Urinary bladder (tissue), 4 donors: ENCODE measurements at places on chromosomes 3 and 15. TPM values are rescaled to one million over a fixed set of nuclear protein-coding genes. Genes with fewer than 3 reads are reported as not detected.

GMNC gene
- 0.26 TPM for total RNA-seq

GRCh38 chr15:97521381-97522285 lies 438.9 kb upstream of the ARRDC4 start:
- no peak for DNase-seq

DNA sequence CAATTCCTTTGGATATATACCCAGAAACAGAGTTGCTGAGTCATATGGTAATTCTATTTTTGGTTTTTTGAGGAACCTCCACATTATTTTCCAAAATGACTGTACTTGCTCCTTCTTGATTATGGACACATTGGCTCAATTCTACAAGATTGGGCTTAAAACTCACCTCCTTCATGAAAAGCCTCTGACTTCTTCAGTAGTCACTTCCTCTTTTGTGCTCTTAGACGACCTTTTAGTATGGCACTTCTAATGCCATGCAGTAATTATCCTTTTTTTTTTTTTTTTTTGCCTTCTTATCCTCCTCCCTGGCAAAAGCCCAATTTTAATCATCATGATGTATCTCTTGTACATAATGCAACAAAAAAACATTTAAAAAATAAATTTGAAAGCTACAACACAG lies 33.0 kb upstream of the ABHD17C start:
- no peak for DNase-seq

GRCh38 chr3:150936693-150937092 lies 31.5 kb upstream of the MINDY4B start:
- no peak for DNase-seq

PAK6 gene
- total RNA-seq: 2.0 TPM

C3orf49 gene
- not detected for total RNA-seq

- no peak for DNase-seq
Observed at GRCh38 chr15:66378814-66379430, 7.8 kb upstream of the MAP2K1 start.

GRCh38 chr3:43180027-43180426 lies 74.1 kb upstream of the POMGNT2 start:
- DNase-seq: no peak

DNA sequence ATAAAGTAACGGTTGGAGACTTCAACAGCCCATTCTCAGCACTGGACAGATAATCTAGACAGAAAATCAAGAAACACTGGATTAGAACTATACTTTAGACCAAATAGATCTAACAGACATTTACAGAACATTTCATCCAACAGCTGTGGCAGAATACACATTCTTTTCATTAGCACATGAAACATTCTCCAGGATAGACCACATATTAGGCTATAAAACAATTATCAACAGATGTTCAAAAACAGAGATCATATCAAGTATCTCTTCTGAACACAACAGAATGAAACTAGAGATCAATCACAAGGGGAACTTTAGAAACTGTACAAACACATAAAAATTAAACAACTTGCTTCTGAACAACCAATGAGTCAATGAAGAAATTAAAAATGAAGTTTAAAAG lies 133.3 kb downstream of the ADAM10 start:
- no peak for DNase-seq

LMOD3 gene
- total RNA-seq: 3.0 TPM

DNA sequence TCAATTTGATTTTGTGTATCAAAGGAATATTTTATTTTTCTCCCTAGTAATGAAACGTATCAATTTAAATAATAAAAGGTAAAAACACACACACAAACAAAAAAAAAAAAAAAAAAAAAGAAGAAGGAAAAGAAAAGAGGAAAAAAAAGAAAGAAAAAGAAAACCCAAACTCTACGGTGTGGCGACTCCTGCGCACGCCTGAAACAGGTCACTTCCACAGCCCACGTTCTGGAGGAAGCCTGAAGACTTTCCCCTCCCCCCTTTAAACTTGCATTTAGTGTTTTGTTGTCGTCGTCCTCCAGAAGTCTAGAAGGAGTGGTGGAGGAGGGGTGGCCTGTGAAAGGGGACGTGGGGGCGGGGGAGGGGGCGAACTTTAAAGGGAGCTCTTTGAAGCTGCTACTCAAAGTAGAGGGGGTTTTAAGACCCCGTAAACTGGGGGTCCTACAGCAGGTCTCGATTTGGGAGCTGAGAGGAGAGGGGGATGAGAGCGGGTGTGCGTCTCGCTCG lies 2.3 kb upstream of the TLE3 start:
- DNase-seq: no peak

ISG20 gene
- total RNA-seq: 1.7 TPM

- no peak for DNase-seq
Observed at GRCh38 chr3:197209366-197210260, 88.8 kb downstream of the DLG1 start.

DNA sequence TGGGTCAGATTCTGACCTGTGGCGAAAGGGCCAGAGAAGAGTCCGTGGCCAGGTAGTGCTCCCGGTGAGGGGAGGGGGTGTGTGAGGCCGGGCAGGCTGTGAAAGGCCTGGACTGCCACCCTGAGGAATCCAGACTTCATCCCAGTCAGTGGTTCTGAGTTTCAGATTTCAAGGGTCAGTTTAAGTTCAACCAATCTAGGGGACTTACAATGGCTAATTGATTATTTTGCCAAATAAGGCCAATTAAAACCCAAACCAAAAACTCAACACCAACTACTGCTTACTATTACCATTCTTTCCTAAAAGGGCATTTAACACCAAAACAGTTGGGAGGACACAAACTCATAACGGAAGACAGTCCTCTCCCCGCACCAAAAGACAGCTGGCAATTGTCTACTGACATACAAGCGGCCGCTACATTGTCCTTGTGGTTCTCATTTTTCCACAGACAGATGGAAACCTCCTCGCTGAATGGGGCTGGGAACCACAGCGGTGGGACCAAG lies 30.5 kb downstream of the TMEM44 start:
- no peak for DNase-seq

DNA sequence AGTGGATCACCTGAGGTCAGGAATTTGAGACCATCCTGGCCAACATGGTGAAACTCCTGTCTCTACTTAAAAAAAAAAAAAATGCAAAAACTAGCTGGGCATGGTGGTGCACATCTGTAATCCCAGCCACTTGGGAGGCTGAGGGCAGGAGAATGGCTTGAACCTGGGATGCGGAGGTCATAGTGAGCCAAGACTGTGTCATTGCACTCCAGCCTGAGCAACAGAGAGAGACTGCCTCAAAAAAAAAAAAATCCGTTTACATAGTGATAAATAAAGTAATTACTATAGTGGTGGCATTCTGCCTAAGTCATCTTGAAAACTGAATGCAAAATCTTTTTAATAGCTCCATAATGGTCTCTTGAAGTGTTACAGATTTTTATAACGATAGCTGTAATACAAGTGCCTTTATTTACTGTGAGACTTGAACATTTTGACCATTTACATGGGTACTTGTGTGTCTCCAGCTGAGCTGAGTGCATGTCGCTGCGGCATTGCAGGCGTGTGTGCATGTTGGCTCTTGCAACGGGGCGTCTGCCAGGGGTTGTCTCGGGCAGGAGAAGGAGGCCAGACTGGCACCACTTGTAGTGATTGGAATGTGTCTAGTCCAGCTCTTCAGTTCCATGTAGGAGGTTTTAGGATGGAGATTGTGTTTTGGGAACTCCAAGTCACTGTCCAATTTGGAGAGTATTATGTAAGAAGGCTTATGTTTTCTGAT lies 111.9 kb downstream of the IGF1R start:
- DNase-seq: peak; percentile 59

- no peak for DNase-seq
Observed at GRCh38 chr3:112793326-112794081, 53.2 kb downstream of the CD200R1L start.

DNA sequence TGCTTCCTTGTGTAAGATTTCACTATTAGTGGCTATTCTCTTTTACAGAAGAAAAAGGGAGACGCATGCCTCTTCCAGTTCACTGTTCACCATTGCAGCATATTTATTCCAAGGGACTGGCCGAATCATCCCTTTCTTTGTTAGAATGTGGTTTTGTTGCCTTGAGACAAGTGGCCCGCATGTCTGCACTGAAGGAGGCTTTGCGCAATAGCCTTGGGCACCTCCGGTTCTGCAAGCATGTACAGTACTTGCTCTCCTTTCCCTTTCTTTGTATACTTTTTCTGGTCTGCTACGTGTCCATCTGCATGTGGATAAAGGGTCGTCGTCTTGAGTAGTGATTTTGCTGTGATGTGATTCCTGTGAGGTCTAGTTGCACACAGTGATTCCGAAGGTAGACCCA lies 43.0 kb downstream of the FLNB start:
- DNase-seq: no peak

GRCh38 chr3:55795746-55796145 lies 308.6 kb upstream of the WNT5A start:
- no peak for DNase-seq

DNA sequence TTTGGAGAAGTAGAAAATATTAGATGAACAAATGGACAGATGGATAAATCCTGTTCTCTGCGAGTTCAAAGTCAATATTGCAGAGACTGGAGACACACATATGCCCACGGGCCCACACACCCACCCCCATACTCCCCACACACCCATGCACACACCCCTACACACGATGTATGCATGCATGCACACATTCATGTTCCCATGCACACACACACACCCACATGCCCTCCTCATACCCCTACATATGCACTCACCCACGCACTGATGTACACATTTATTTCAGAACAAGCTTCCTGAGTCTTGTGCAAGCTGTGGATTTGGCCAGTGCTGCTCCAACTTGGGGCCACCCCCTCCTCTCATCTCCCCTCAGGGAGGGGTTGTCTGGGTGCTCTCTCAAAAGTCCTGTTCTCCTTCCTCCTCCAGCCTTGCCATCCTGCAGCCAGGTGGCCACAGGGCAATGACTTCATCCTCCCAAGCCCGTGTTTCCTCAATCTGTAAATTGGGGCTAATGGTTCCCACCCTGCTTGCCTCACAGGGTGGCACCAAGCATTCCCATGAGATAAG lies 16.4 kb downstream of the MAPKAPK3 start:
- DNase-seq: no peak

PLCB2 gene
- 3.9 TPM for total RNA-seq

DNA sequence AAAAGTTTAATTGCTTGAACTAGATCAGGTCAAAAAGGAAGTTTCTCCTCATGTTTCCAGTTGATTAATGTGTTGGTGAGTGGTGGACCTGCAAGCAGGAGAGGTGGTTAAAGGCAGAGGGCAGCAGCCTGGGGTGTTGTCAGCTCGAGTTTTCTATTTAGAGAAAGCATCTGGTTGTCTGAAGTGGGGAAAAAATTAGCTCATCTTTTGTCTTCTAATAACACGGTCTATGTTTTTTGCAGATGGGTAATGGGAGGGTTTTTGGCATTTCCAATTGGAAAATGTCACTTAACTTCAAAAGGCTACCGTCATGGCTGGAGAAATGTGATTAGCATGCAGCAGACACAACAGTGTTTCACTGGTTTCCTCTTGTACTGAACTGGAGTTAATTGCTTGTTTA lies 122.6 kb downstream of the ITPR1 start:
- no peak for DNase-seq
